ENCODE measurements at places on chromosomes 4 and X. TPM values are rescaled to one million over a fixed set of nuclear protein-coding genes. Genes with fewer than 3 reads are reported as not detected.
A peak's percentile ranks its signal among the peaks of the same experiment; 100 is the strongest.

DNA sequence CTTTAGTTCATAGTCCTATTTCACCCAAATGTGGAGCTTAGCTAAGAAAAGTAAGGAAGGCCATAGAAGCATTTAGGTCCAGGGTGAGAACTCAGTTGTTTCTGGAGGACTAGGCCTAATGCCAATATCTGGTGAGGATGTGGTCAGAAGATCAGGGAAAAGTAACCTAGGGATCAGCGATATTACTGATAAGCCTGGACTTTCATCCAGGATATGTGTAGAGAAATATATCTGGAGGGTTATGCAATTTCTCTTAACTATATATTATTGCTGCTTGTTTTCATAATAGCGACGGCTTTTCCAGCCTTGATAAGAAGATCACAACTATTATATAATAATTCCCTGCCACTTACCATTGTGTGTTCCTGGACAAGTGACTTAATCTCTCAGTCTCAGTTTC, 81.1 kb downstream of the FRAS1 start:
- DNase-seq, result no peak
- H3K4me1 ChIP-seq, result no peaks in the 10 kb centered on the region
- no peak overlapping the region for H3K27ac ChIP-seq
- no peaks in the 10 kb centered on the region for H3K27me3 ChIP-seq
- H3K36me3 ChIP-seq, result no peaks in the 10 kb centered on the region
- H3K4me3 ChIP-seq, result no peak overlapping the region

Gene RBM10
- total RNA-seq, result 87.0 TPM

DNA sequence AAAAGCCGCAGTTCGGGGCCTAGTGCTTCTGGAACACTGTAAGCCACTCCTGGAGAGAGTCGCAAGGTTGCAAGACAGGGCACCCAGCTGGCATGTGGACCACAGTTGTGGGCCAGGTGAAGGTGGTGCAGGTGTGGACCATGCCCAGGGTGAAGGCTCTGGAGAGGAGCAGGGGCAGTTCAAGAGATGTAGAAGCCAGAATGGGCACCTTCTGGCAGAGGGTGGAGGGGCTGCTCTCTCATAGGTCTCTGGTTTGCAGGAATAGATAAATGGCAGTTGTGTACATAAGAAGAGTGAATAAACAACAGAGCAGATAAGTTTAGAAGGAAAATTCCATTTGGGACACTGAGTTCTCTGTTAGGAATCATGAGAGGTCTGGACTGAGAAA, 38.6 kb downstream of the TNIP3 start:
- H3K27me3 ChIP-seq, result 0 out of 2 replicates have a peak, but pooled peaks cover 5% of the 10 kb centered on the region
- H3K27ac ChIP-seq, result no peak overlapping the region
- H3K36me3 ChIP-seq, result no peaks in the 10 kb centered on the region
- no peaks in the 10 kb centered on the region for H3K4me1 ChIP-seq

Gene BRS3
- total RNA-seq, result not detected

Gene NAP1L2
- 8.6 TPM for total RNA-seq

DNA sequence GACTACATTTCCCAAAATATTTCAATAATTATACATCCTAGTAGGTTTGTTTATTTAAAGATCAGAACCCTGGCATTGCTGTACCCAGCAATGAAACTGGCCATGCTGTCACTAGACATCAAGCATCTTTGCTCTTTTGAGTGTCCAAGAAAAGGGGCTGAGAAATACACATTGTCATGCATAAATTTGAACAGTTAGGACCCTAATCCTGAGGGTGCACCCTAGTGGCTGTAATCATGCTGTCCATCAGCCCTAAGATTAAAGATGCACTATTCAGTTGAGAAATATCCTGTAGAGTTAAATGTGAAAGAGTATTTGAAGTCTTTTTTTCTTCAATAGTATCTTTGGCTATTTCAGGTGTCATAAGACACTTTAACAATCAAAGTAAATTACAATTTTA, 108.8 kb downstream of the NFKB1 start:
- H3K4me3 ChIP-seq, result no peak overlapping the region
- peak; percentile 22 for DNase-seq
- H3K4me1 ChIP-seq, result peaks cover 29% of the 10 kb centered on the region
- H3K27me3 ChIP-seq, result no peaks in the 10 kb centered on the region
- no peak overlapping the region for H3K27ac ChIP-seq

DNA sequence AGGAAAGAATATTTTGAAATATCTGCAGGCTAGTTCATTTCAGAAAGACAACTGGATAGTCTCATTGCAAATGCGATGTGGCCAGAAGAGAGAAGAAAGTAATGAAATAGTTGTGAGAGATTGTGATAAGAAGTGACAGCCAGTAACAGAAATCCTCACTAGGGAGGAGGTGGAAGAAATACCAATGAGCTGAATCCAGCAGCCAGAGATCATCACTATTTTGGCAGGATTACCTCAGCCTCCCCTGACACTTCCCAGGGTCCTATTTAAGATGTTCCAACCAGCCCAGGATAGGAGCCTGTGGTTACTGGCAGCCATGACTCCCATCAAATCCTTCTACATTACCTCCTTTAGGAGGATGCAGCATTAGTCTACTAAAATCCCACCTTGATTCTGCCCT, 76.7 kb upstream of the ARHGAP24 start:
- H3K4me3 ChIP-seq, result no peak overlapping the region
- no peaks in the 10 kb centered on the region for H3K36me3 ChIP-seq
- H3K27me3 ChIP-seq, result no peaks in the 10 kb centered on the region
